ENCODE measurements at places on chromosomes 1 and 21.

DNA sequence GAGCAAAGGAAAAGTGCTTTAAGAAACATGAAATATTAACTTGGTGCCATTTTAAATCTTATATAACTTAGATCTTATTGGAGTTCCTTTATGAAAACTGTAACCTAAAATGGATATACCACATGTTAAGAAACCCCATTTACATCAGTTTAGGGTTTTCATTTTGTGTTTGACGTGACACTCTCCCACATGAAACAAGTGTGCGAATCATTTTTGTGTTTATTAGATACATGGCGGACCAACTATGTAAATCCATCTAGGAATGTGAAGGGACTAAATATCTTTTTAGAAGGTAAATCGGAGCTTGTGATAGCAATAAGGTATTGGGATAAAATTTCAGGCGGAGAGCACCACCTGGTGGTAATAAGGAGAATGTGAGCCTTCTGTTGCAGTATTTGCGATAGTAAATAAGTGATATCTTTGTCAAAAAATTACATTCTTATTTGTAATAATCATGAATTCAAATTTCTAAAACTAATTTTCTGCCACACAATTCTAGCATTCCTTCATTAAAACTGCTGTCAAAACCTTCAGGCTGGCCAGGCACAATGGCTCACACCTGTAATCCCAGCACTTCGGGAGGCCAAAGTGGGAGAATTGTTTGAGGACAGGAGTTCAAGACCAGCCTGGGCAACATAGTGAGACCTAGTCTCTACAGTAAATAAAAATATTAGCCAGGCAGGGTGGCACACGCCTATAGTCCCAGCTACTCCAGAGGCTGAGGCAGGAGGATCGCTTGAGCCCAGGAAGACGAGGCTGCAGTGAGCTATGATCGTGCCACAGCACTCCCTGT, 31.3 kb downstream of the SMAP2 start:
- peak; percentile 71 for DNase-seq

DNA sequence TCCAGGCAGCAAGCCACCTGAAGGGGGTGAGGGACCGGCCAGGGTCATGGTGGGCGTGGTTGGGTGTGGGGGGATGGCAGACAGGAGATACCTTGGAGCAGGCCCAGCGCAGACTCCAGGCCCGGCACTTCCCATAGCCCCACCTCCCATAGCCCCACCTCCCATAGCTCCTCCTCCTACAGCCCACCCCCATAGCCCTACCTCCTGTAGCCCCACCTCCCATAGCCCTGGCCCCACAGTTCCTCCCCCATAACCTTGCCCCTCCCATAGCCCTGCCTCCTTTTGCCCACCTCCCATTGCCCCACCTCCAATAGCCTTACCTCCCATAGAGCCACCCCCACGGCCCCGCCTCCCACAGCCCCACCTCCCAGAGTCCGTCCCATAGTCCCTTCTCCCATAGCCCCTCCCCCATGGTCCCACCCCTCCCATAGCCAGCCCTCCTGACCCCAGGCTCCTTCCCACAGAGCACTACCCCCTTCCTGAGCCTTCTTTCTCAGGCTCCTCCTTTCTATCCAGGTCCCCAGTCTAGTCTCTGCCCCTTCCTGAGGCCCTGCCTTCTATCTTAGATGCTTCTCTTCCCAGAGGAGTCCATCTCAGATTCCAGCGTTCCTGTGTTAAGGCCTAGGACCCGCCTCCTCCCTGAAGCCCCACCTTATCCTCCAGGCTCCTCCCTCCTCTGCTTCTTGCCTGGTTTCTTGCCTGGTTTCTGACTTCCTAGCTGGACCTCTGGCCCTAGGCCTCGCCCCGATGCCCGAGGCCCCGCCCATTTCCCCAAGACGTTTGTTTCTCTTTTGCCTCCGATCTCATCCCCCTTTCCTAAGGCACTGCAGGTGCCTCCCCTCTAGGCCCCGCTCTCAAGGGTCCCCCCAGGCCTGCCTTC, 46.8 kb downstream of the PTPRU start:
- no peak for DNase-seq

DNA sequence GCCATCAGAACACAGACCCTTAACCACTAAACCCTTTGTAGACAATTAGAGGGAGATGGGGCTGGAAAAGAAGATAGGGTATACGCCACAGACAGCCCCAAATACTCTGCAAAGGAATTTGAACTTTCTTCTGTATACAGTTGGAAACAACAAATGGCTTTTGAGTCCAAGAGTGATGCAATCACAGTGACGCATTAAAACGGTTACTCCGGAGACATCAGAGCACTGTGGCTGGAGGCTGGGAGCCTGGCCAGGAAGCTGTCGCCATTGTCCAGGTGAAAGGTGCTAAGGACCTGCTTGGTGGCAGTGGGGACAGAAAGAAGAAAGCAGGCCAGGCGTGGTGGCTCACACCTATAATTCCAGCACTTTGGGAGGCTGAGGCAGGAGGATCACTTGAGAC, 4.2 kb downstream of the FLAD1 start:
- DNase-seq, result no peak

DNA sequence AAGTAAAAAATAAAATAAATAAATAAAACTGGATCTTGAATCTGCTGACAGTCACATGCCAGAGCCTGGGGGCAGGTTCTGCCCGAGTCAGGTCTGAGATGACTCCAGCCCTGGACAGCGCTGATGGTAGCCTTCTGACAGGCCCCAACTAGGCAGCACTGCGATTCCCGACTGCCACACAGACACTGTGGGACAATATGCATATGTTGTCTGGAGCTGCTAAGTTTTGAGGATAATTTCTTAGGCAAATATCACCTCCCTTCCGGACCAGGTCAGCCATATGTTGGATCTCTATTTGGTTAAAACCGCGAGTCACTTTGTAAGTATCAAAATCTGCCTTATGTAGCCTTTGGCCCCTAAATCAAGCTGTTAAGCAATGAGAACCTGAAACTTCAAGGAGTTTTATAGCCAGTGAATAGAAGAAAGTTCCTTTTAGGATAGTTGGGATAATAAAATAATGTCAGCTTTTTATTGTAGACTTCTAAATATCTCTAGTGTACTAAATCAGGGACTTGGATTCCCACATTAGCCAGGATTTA, 20.8 kb upstream of the TRIM17 start:
- no peak for DNase-seq

GRCh38 chr21:14677639-14678179, 131.6 kb upstream of the SAMSN1 start:
- no peak for DNase-seq

- DNase-seq, result no peak
These were observed 167.6 kb upstream of the HMGB4 start for GRCh38 chr1:33696311-33696710.

- DNase-seq, result peak; percentile 34
These were observed 56.3 kb upstream of the C1orf87 start for GRCh38 chr1:60129911-60130310.

DNA sequence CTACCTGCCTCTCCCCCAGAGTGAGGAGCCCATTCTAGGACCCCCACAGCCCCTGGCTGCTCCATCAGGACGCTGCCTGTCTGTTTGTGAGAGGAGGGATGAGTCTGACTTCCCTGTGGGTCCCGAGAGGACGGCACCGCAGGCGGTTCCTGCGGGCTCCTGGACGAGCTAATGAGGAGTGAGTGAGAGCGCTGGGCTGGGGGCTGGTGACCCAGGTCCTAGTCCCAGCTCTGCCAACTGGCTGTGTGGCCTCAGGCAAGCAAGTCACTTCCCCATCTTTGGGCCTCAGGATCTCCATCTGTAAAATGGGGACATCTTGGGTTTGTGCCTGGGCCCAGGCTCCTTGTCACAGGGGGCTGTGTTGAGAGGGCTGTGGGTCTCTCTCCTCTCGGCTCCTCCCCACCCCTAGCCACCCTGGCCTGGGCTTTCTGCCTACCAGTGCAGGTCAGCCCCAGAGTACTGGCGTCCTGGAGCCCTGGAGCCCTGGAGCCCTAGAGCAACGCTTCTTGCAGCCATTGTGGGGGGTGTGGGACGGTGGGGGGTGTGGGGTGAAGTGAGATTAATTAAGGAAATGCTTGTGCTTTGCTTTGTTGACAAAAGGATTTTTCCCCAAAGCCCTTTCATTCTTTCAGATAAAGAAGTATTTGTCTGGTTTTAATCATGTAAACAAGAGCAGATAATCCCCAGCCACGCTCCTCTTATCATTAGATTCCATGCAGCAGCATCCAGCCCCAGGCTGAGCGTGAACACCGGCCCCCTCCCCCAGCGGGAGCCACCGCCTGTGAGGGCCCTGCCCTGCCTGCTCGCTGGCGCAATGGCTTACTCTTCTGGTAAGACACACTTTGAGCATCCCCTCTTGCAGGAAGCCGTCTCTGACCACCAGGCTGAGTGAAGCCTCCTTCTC, 26.8 kb downstream of the SLC1A7 start:
- DNase-seq, result no peak

DNA sequence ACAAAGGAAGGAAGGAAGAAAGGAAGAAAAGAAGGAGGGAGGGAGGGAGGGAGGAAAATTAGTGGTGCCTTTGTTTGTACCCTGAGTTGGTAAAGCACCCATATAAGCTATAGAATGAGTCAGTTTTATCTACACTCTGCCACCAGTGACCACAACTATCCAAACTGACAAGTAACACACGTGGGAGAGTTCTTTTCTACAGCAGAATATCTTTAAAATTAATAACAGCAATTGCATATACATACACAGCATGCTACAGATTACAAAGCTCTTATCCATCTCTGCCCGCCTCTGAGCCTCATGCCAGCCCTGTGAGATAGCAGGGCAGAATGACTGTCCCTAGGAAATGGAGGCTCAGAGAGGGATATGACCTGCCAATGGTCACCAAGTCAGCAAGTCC, 20.3 kb downstream of the CDCP2 start:
- no peak for DNase-seq

DNA sequence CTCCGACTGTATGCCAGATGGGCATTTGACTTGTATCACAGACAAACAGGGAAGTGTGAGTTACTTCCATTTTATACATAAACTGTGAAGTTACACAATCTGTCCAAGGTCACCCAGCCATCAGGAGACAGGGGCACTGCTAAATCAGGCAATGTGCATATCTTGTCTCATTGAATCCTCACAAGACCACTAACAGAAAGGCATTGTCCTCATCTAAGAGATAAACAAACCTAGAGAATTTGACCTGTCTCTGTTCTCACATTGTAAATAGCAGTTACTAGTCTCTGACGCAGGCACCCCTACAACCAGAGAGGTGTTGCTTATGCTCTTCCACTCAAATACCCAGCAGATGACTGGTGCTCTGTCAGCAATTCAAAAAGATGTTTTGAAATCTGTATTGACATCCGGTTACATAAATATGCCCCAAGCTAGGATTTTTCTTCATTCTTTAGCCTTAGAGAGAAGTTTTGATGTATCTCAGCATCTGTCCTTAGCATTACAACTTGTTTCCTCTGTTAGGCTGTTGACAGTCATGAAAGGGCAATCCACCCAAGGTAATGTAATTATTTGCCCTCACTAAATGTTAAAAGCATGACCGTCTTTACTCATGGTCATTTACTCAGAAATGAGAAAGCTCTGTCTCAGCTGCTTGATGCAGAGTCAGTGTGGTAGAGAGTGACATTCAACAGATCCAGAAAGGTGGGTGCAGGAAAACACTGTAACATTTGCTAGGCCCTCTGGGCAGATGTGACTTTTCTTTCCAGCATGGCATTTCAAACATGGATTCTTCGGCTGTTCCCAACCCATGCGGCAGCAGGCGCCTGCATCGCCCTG, 51.9 kb upstream of the ZNF326 start:
- no peak for DNase-seq

All from NCI-H2081 (cell line).